HAP-1 (cell line): ENCODE measurements at places on chromosomes 1 and 21.

DNA sequence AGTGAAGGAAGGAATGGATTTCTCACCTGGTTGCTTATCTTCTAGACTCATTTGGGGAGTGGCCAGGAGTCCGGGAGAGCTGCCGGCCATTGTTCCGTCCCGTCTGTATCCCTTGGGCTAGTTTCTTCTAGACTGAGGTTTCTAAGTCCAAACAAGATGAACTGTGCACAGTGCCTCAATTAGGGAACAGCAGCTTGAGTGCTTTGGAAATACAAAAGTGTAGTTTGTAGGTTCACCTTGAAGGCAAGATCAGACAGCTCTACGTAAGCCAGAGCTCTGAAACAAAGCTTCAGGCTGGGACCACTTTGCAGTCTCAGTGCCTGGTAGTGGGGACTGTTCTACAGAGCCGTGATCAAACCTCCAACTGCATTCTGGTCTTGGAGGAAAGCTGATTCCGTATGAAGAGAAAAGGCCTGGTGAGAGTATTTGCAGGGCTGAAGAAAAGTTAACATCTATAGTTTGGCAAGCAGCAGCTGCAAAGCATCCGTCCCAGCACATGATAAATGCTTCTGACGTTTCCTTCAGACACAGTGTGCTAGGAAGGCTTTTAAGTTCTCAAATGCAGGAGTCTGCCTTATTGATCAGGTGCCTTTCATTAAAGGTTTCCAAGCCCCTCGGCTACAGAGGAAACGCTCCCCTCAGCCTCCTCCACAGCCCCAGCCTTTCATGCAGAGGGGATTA is 432.8 kb downstream of the KIF26B start:
- no peak for DNase-seq

DNA sequence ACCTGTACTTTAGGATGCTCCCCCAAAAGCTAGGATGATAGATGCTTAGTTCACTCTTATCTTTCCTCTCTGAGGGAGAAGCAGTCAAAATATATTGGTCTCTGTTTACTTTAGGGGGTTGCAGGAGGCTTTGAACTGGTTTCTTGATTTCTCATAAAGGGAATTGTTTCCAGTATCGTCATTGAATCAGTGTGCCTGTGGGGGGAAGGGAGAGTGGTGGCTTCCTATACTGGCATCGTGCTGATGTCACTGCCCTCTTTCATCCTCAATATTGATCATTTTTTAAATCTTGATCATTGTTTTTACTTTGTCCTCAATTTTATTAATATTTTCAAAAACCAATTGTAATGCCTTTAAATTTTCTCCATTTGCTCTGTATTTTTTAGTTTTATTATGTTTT is 40.2 kb upstream of the CFHR3 start:
- no peak for DNase-seq

DNA sequence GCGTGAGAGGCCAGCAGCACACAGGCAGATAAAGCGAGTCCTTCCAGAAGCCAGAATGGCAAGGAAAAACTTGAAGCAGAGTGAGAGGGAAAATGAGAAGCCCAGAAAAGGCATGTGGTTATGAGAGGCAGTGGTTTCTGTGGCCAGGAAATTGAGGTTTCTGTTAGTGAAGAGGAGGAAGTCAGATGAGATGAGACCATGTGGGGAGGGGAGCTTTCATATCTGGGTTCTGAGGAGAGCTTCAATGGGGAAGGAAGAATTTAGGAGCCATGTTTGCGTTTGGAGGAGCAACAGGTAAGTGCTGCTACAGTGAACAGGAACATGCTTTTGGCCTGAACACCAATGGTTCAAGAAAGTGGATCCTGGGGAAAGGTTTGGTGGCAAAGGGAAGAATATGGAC is 6.1 kb upstream of the CD1A start:
- DNase-seq = no peak

DNA sequence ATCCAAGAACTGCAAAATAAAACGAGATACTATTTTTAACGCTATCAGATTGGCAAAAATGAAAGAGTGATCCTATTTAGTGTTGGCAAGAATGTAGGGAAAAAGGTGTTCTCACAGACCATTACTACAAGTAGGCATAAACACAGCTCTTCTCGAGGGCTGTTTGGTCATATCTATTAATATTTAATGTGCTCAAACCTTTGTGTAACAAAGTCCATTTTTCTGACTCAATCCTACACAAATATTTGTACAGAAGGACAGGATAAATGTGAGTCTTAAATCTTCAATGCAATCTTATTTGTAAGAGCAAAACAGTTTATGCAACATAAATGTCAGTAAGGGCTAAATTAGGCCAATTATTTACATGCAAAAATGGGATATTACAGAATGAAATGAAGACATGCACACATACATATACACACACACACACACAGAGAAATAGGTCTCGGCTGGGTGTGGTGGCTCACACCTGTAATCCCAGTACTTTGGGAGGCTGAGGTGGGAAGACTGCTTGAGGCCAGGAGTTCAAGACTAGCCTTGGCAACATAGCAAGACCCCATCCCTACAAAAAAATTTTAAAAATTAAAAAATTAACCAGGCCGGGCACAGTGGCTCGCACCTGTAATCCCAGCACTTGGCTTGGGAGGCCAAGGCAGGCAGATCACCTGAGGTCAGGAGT is 17.7 kb downstream of the DHCR24 start:
- DNase-seq = no peak

GRCh38 chr1:32881871-32882850 is 4.1 kb upstream of the HPCA start:
- no peak for DNase-seq
